ENCODE measurements at places on chromosomes 3 and 15.
A peak's percentile ranks its signal among the peaks of the same experiment; 100 is the strongest.

GRCh38 chr3:40299130-40299720 is 10.3 kb upstream of the EIF1B start:
- no peak for DNase-seq

DNA sequence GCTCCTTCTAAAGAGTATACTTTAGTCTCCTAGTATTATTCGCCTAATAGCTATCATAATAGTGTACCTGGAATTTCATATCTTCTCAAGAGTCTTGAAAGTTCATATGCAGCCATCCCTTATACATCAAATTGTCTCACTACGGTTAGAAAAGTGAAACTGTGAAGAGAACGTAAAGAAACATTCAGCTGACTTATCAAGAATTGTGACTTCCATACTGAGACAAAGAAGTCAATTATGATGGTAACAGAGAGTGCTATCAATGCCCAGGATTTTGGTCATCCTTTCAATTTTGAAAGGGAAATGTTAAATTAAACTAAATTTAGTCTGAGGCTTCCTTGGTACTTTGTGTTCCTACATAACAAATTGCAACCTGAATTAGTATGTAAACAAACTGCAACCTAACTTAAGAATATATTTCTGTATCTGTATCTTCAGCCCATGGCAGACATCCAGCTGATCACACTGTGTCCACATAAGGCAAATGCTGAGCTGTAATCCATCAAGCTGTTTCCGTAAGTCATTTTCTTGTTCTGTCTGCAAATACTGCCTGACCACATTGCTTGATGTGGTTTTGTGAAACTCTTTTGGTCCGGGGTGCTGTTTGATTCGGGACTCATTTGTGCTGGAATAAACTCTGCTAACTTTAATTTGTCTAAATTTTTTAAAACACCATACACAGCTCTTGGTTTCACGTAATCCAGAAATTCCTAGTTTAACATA is 469.6 kb downstream of the SI start:
- no peak for DNase-seq

GRCh38 chr15:95825208-95825607 is 505.3 kb upstream of the NR2F2 start:
- no peak for DNase-seq

GRCh38 chr15:85582131-85583079 is 202.0 kb downstream of the AKAP13 start:
- no peak for DNase-seq

GRCh38 chr15:77002436-77002835 is 7.5 kb downstream of the PSTPIP1 start:
- no peak for DNase-seq

- DNase-seq: no peak
Observed at GRCh38 chr15:58639992-58640391, 109.5 kb downstream of the ADAM10 start.

DNA sequence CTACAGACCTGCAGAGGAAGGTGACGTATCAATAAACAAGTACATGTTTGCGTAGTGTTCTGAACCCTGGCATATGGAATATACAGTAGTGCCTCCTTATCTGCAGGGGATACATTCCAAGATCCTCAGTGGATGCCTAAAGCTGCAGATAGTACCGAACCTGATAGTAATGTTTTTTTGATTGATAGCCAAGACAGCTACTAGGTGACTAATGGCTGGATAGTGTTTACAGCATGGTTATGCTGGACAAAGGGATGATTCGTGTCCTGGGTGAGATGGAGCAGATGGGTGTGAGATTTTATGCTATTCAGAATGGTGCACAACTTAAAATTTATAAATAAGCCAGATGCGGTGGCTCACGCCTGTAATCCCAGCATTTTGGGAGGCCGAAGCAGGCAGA is 55.8 kb upstream of the IGF2BP2 start:
- DNase-seq: no peak

- no peak for DNase-seq
Observed at GRCh38 chr3:192835818-192836815, 81.5 kb downstream of the MB21D2 start.

DNA sequence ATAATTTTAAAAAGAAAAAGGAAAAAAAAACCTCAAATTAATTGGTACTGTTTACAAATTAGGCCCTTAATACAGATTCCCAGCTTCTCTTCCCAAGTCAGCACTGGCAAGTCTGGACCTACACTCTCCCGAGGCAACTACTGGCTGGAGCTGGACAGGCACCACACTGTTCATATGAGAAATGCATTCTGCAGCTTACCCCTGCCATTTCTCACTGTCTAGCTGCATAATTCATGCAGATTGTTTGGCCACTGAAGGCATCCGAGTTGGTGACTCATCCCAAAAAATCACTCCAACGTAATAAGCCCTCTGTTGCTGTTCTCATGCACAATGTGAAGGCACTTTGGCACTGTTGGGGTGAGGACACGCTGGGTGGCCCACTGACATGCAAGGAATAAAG is 45.3 kb downstream of the ROPN1B start:
- DNase-seq: no peak

GRCh38 chr15:90306560-90306959 is 41.1 kb downstream of the NGRN start:
- DNase-seq: no peak

DNA sequence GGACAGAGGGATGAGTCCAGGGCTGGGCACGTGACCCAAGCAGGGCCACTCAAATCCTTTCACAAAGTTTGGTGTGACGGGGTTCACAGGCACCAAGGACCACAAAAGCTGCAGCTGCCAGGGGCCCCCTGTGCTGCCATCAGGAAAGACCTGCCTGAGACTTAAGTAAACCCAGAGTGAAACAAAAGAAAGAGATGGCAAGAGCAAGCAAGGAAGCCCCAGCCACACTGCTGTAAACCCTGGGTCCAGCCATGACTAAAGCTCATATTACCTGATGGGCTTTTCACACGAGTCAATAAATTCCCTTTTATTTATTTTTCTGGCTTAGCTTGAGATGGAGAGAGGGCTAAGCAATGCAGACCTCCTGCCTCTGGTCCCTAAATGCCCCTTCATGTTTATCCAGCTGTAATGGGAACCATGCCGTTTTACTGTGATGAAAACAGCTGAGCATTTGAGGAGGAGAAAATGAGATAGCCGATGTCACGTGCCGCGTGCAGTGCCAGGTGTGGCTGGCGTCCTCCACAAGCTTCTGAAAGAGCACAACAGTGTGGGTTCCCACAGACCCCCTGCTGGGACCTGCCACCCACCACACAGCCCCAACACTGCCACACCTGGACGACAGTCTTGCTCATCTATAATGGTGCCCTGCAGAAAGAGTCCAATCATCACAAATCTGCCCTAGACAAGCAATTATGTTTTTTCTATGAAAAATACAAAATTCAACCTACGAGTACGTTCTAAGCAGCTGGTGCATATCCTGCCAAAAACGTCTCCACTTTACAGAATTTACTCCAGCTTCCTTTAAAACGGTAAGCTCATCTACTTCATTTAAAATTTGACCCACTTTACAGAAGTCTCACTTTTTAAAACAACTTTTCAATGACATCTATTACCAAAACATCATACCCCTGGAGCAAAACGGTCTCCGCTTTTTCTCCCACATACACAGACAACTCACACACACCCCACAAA is 34.2 kb downstream of the ADAMTS17 start:
- DNase-seq: no peak

DNA sequence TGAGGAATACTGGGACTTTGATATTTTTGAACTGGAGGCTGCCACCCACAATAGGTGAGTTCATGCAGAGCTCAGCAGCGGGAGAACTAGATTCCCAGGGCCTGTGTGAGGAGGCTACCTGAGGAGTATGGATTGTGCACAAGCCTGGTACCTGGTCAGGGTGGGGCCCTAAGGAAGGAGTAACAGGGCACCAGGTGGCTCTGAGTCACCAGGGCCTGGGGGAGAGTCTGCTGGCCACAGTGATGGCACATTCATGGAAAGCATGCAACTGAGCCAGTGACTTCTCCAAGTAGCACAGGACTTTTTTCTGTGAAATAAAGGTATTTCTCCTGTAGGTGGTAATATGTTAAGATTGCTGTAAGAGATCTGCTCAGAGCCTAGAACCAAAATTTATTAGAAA is 134.4 kb downstream of the PDE8A start:
- DNase-seq: no peak

- DNase-seq: peak; percentile 60
Observed at GRCh38 chr15:101193120-101193644, 58.7 kb downstream of the CHSY1 start.

DNA sequence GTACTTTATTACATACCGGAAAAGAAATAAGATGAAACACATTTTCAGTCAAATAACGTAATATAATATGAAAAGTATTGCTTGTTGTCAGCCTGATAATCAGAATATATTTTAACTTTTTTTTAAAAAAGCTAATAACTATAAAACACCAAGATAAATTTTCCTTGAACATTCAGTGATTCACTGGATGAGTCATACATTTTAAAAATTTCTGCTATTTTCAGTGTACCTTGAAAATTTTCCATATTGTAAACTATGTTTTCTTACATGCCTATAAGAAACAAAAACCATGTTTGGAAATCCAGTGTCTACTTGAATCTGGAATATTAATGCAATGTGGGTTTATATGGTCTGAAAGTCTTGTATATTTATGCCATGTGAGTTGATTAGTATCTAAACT is 36.3 kb upstream of the MEIS2 start:
- DNase-seq: no peak

DNA sequence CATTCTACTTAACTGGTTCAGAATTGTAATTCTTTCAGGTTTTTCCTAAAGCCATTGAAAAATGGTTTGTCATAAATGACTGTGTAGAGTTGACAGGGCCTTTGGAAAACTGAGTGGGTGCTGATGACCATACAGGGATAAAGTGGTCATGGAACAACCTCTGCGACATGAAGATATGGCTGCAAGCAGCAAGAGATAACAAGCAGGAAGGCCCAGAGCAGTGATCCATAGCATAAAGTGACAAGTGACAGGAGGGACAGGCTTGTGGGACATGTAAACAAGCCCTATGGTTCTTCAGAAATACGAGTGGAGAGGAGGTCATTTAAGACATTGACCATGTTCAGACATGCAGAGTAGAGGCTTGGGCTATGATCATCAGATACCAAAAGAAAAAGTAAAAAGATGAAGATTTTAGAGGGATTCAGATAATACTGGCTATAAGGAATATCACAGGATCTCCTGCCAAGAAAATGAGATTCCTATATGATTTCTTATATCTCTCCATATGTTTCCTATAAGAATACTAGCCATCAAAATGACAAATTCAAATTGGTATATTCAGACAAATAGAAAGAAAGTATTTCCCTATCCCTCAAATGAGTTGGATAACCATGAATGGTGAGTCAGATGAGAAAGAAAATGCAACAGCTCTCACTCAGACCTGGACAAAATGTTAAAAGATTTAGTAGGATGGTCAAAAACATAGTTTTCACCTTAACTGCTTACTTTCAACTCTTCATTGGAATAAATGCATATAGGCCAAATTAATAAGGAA is 827.6 kb upstream of the CFAP20DC start:
- no peak for DNase-seq

- no peak for DNase-seq
Observed at GRCh38 chr3:23723141-23723540, 82.6 kb upstream of the UBE2E1 start.

DNA sequence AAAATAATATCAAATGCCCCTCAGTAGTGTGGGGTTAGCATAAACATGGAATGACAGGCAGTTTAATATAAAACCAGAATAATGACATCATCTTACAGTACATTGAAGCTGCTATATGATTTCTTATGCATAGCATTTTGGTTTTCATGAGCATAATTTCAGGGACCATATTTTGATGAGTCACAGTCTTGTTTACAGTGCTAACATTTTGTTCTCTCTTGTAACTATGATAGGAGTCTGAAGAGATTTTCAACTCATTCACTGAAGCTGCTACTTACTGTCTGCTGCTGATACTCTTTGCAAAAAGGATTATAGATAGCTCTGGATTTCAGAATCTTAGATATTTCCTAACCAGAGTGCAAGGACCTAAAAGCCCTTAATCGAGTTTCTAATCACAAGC is 92.6 kb upstream of the CCDC54 start:
- DNase-seq: no peak

GRCh38 chr3:101617478-101617877 is 43.5 kb downstream of the PCNP start:
- peak; percentile 36 for DNase-seq

DNA sequence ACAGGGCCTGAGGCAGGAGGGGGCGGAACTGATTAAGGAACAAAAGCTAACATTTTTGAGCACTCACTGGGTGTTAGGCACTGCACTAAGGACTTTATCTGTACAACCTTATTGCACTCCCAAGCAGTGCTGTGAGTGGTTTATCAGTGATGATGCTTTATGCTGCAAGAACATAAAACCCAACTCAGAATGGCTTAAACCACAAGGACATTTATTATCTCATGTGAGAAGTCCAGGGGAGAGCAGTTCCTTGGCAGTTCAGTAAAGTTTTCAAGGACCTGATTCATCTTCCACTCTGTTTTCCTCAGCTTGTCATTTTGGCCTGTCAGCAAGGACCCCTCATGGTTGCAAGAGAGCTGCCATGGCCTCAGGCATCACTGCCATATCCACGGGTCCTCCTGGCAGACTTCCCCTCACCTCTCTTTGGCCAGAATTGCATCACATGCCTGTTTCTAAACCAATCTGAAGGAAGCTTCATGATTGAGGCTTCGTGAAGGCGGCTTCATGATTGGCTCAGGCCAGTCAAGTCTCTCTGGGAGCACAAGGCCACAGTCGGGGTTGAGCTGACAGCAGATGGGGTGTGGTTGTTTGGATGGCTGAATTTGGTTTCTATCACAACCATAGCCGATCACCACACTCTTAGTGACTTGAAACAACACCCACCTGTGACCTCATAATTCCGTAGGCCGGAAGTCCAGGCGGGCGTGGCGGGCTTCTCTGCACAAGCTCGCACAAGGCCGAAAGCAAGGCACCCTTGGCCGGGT is 15.8 kb downstream of the EFCC1 start:
- DNase-seq: no peak

DNA sequence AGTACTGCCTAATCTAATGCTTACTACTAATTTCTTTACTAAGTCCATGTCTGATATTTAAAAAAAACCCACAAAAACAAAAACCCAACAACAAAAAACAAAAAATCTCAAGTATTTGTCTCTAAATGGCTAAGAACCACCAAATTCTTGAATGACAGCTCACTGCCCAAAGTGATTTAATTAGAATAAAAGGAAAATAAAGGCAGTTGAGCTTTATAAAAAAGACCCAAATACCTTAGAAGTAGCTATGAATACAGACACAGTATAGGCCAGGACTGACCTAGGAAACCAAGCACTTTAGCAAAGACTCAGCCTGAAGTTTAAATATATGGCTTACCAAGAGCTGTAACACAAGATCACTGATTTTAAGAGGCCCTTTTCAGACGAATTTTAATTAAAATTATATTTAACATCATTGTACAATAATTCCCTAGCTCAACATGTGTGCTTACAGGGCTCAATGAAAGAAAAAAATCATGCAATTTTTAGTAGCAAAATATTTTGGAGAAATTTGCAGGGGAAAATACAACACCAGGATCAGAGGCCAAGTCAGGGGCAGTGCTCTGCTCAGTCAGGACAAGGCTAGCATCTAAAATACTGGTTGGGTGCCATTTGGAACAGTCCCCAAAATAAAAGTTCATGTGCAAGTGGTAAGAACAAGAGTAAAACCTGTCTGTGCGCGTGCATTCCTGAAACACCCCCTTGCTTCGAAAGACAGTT is 24.8 kb downstream of the UQCC5 start:
- DNase-seq: no peak
